NCI-H187 treated with DMSO at 0.1 percent for 48 hours (cell line): ENCODE measurements at places on chromosomes 3 and 15.

DNA sequence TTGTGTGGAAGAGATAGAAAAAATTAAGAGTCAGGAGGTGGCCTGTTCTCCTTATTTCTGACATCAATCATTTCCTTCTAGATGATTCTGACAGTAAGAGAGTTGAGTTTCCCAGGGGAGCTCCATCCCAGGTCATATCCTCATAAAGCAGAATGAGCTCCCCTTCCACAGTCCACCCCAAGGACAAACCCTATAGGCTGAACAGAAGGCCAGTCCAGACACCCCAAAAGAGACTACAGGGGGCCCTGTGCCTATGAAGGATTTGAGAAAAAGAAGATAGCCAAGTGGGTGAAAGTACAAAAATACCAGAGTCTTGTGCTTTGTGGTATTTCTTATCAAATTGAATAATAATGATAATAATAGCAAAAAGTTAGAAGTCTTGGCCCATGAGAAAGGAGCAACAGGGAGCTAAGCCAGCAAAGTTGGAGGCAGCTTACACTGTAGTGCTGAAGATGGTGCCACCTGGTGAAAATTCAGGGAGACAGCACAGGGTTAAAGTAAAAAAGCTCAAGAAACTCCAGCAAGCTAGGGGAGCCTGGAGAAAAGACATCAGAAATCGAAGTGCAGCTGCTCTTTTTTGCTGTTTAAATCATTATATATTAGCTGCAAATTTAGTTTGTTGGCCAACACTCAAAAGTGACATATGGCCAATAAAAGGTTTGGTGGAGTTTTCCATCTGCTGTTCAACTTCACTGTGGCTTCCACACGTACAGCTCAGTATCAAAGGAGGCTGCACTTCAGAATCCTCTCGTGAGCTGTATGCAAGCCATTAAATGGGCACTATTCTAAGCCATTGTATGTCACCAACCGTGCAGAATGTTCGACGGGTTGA is 35.8 kb upstream of the SLC24A5 start:
- no peak for DNase-seq

- no peak for DNase-seq
Observed at GRCh38 chr15:68543165-68544008, 35.4 kb upstream of the CORO2B start.

- DNase-seq = no peak
Observed at GRCh38 chr15:25515633-25516032, 76.8 kb upstream of the UBE3A start.

- no peak for DNase-seq
Observed at GRCh38 chr15:78107471-78107870, 15.1 kb downstream of the SH2D7 start.

DNA sequence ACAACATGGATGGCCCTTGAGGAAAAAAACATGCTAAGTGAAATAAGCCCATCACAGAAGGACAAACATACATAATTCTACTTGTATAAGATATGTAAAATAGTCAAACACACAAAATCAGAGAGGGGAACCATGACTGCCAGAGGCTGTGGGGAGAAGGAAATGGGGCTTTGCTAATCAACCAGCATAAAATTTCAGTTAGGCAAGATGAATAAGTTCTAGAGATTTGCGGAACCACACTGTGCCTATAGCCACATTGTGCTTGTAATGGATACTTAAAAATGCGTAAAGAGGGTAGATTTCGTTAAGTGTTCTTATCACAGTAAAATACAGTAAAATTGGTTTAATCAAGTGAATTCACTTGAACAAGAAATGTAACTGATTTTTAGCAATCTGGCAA is 33.7 kb upstream of the SPTBN5 start:
- no peak for DNase-seq

GRCh38 chr3:153245661-153246060 is 83.6 kb downstream of the RAP2B start:
- no peak for DNase-seq

DNA sequence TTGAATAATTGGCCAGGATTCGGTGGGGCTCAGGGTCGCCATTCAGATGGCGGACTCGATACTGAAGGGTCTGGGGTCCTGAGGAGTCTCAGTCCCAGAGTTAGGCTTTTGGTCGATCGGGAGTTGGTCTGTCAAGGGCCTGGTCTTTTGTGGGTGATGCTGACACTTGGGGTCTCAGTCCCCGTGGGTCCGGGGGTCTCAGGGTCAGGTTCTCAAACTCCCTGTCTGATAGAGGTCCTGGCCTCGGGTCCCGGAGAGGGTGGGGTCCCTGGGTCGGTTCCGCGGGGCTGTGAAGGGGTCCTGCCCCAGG is 467 bp downstream of the NCKIPSD start:
- no peak for DNase-seq

GRCh38 chr3:72255791-72256559 is 471.0 kb upstream of the PROK2 start:
- DNase-seq = peak; percentile 28

DNA sequence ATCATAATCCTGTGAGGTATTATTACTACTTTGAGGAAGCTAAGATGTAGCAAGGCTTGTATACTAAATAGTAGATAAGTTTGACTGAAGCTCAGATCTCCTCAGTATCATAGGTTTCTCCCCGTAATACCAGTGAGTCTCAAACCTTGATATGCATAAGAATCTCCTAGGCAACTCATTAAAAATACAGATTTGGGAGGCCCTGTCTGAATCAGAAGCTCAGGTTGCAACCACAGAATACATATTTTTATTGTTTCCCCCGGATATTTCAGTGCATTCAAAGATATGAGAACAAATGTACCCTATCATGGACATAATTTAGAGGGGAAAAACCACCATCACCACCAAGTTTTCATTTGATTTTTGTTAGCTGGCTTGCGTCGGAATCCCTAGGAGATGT is 242.1 kb upstream of the C2CD4B start:
- DNase-seq = no peak

DNA sequence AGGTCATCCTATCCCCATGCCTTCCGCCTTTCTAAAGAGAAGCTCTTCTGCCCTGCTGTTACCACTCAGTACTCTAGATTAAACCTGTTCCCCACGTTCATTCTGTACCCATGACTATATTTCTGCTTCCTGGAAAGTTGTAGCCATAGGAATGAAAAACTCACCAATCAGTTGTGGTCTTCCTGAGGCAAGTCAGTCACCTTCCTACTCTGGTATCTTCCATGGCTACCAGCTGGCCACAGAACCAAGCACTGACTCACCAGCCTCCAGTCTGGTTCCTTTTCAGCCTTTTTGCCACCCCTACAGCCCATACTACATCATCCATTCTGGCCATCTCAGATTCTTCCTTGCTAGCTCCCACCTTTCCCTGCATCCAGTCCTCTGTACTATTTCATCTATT is 46.4 kb downstream of the TMEM44 start:
- DNase-seq = no peak

GRCh38 chr3:29926378-29926777 is 645.5 kb downstream of the RBMS3 start:
- no peak for DNase-seq

- DNase-seq = no peak
Observed at GRCh38 chr3:24494618-24495325, at the start of gene THRB. TSS of gene THRB (minus strand) at chr3:24494850.
